NCI-H774 (cell line): ENCODE measurements at places on chromosomes 4 and X.

GRCh38 chr4:2786152-2786671 lies 6.7 kb upstream of the SH3BP2 start:
- DNase-seq, result no peak

GRCh38 chrX:97907791-97908190 lies 1024.1 kb downstream of the RPA4 start:
- no peak for DNase-seq

GRCh38 chrX:134622056-134622812 lies 36.0 kb downstream of the PLAC1 start:
- DNase-seq, result no peak

- DNase-seq, result no peak
Measured at GRCh38 chr4:74112399-74113105, 13.6 kb upstream of the CXCL2 start.

- DNase-seq, result no peak
Measured at GRCh38 chrX:100994352-100995281, 25.1 kb downstream of the ARL13A start.

GRCh38 chrX:122641136-122641535 lies 542.9 kb upstream of the GRIA3 start:
- DNase-seq, result no peak

DNA sequence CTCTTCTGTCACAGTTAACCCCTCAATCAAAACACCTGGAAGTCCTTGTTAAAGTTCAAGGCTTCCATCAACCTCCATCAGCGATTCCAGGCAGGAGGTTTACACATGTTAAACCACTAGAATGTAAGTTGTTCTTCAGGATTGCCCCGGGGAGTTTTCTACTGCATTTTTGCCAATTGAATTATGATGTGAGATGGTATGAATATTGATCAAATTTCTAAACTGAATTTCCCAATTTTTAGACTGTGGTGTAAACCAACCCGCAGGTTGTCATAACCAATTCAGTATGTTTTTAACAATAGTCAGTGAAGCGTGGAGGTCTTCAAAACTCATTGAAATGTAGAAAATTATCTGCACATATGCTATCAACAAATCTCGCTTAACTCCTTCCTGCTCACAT lies 21.2 kb upstream of the TENM3 start:
- no peak for DNase-seq

DNA sequence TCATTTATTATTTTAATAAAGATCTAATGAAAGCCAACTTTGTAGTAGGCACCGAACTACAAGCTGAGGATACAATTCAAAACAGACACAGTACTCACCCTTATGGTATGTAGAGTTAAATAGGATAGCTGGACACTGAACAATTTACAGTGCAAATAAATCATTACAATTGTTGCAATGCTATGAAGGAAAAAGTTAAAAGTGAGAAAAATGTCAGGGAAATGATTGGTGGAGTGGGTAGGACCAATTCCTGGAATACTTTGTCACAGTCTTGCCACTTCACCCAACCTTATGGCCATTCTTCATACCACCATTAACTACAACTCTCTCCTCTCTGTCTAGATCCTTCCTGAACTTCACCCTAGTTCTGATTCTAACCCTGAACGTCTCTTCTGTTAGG lies 70.1 kb upstream of the CCSER1 start:
- no peak for DNase-seq
